ENCODE measurements at places on chromosomes 1 and 21. TPM values are rescaled to one million over a fixed set of nuclear protein-coding genes. Genes with fewer than 3 reads are reported as not detected.
A peak's percentile ranks its signal among the peaks of the same experiment; 100 is the strongest.

The SPATA21 gene
- polyA plus RNA-seq: not detected

The USP48 gene
- 7.8 TPM for polyA plus RNA-seq

The ZFP69B gene
- polyA plus RNA-seq: 0.19 TPM

The SLAMF1 gene
- polyA plus RNA-seq: 0.13 TPM

The A3GALT2 gene
- polyA plus RNA-seq: not detected

The ANKRD45 gene
- polyA plus RNA-seq: not detected

The LCE1C gene
- polyA plus RNA-seq: not detected

DNA sequence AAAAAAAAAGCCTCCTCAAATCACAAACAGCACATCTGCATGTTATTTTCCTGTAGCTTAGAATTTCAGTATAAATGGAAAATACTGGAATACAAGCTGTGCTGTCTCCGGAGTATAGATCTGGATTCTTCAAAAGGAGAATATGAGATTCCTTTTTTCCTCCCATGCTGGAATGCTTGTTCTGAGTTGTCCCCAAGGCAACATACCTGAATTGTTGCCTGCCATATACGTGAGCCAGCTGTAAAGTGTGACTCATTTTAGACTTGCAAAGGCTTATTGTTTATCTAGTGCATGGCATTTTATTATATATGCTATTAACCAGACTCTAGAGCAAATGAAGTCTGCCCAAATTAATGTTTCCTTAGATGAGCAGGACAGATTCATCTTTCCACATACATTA is 95.0 kb upstream of the C1orf105 start:
- DNase-seq: no peak

- no peak for DNase-seq
Observed at GRCh38 chr1:183905508-183906113, 100.7 kb downstream of the RGL1 start.

DNA sequence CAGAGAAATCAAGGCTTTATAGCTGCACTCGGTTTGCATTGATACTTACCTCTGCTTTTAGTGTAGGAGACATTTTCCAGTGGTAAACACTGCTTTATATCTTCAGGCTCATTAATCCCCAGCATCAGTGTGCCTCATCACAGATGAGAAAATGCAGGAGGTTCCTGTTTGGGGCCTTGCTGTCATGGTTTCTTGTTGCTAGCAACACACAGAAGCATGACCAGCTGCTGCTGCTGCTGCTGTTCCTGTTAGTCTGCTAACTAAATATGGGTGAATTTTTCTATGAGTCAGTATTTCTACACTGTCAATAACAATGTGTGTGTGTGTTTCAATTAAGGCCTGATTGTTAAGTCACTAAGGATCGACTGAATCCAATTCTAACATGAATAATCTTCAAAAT is 85.8 kb upstream of the RGS1 start:
- DNase-seq: no peak

DNA sequence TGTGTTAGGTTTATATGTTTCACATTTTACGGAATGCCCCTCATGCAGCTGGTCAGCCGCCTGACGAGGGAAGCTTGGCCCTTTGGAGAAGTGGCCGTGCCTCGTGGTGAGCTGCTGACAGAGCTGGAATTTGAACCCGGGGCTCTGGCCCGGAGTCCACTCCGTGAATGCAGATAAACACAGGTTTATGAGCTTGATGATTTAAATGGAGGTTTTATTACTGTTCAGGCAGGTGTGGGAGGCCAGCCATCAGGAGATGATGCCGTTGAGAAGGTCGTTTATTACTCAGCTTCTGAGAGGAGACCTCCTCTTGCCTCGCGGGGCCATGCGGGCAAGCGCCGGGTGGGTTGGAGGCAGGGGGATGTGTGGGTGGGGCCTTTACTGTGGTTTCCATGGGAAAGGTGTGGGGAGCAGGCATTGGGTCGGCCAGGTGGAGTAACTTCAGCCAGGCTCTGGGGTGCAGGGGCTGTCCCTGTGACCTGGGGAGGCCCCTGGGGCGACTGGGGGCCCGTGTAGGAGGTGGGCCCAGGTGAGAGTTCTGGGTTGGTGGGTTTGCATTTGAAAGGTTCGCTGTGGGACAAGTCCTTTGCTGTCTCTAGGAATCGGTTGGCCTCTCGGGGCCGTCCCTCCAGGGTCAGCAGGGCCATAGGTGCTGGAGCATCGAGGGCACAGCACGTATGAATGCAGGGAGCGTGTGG is 22.0 kb downstream of the PRKCZ start:
- DNase-seq: no peak

DNA sequence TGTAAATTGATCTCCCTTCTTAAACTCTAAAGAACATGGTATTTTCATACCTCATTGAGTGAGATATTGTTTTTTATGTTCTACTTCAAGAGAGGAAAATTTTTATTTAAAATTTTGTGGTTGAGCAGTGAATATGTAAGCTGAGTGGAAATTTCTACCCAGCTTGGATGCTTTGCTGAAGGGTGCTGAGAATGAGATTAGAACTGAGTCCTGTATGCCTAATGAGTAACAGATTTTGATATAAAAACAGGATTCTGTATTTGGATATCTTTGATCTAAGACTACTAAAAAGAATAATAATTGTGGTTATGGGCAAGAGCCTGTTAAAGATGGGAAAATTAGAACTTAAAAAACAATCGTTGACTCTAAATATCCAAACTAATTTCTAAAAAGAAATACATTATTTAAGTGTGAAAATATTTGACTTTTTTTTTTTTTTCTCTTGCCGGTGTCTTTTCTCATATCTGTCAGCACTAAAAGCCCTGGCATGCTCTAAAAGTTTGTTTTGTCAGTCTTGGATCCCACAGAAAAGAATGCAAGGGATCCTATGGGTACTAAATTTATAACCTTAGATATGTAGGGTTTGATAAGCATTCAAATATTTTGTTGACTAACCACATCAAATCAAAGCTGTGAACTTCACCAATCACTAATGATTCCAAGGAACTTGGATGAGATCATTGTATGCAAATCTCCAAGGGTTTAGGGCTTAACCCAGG is 652.3 kb downstream of the PTPRC start:
- no peak for DNase-seq

GRCh38 chr1:151827853-151828252 is 3.7 kb downstream of the RORC start:
- no peak for DNase-seq

DNA sequence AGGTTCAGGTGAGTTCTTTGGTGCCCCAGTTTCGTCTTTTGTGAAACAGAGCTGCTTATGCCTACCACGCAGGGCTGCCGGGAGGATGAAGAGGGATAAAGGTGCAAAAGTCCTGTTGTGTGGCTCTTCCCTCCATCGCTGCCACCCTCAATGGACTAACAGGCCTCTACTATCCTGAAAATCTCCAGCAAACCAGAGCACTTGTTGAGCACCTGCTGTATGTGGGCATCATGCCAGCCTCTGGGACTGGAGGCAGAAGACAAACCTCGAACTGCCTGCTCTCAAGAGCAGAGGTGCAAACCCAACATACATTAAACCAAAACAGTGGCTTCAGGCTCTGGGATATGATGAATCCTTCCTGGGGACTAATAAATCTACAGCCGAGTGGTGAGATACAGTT is 174.1 kb downstream of the ACTL8 start:
- DNase-seq: no peak

DNA sequence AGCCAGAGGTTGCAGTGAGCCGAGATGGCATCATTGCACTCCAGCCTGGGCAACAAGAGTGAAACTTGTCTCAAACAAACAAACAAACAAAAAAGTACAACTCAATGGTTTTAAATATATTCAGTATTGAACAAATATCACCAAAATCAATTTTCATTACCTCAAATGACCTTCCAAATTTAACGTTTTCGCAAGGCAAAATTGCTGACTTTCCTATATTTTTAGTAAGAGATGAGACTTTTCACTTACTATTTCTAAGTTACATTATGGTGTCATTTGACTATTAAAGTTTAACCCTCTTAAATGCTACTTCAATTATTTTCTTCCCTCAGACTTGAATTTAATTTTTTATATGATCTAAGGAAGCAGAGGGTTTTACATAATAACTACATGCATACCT is 23.0 kb upstream of the ABCB10 start:
- no peak for DNase-seq

DNA sequence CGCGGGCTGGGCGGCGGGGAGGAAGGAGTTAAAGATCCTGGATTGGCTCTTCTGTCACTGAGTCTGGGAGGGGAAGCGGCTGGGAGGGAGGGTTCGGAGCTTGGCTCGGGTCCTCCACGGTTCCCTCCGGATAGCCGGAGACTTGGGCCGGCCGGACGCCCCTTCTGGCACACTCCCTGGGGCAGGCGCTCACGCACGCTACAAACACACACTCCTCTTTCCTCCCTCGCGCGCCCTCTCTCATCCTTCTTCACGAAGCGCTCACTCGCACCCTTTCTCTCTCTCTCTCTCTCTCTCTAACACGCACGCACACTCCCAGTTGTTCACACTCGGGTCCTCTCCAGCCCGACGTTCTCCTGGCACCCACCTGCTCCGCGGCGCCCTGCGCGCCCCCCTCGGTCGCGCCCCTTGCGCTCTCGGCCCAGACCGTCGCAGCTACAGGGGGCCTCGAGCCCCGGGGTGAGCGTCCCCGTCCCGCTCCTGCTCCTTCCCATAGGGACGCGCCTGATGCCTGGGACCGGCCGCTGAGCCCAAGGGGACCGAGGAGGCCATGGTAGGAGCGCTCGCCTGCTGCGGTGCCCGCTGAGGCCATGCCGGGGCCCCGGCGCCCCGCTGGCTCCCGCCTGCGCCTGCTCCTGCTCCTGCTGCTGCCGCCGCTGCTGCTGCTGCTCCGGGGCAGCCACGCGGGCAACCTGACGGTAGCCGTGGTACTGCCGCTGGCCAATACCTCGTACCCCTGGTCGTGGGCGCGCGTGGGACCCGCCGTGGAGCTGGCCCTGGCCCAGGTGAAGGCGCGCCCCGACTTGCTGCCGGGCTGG is at the start of gene NPR1:
TSS of gene NPR1 (plus strand) at position 170 of the 818 bp plus-strand sequence. CDS start at position 591, 421 bp downstream.
- DNase-seq: no peak

DNA sequence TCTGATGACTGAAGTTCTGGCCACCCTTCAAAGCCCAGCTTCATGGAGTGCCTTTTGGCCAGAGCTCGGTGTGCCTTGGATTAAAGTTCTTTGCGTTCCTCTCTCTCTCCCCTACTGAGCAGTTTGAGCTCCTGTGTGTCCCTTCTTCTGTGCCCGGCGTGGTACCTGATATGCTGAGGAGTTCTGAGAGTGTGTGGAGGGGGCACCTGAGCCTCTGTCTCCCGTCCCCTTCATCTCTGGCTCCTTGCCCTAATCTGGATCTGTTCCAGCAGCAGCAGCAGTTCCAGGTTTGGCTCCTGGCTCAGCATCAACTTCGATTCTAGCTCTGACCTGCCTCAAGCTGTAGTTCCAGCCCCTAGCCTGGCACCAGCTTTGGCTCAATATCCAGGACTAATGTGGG is 25.1 kb upstream of the MYCL start:
- no peak for DNase-seq

- DNase-seq: peak; percentile 28
Observed at GRCh38 chr1:5914676-5915365, 77.4 kb downstream of the NPHP4 start.

DNA sequence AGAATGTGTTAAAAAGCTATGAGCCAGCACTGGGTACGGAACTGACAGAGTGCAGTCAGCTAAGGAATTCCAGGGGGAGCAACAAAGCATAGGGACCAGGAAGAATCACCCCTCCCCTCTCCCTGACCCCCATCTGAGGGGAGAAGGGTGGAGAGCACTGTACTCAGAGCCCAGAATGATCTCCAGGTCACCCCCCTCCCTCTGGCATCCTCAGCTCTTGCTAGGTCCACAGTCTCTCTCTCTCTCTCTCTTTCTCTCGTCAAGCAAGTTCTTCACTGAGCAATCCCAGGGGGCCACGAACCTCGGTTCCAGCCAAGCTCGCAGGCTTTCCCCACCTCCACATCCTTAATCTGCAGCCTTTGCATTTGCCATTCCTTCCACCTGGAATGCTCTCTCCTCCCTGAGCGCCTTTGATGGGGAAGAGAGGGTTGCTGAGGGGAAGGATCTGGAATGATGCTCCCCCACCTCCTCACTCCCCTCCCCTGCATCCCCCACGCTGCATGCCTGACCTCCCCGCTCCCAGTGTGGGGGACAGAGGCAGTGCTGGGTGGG is 6.7 kb upstream of the WASF2 start:
- DNase-seq: no peak

- no peak for DNase-seq
Observed at GRCh38 chr21:46202592-46203202, 18.4 kb upstream of the SPATC1L start.

GRCh38 chr1:199403531-199404116 is 623.9 kb upstream of the NR5A2 start:
- DNase-seq: no peak

GRCh38 chr21:14572204-14572780 is 26.2 kb upstream of the SAMSN1 start:
- DNase-seq: no peak

DNA sequence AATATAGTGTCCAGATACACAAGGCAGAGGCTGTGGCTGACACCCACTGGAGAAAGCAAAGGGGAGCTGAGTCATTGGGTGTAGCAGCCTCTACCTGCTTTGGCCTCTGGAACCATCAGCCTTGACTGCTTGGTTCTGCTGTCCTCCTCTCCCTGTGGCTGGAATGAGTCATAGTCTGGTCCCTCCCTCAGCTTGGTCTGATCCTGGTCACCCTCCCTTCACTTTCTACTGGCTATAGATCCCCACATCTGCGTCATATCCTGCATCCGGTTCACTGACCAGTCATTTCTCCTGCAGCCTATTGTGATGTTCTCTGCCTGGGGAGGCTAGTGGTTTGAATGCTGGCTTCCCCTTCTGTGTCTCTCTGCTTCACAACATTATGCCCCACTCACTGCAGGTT is 372.8 kb upstream of the DAB1 start:
- no peak for DNase-seq

DNA sequence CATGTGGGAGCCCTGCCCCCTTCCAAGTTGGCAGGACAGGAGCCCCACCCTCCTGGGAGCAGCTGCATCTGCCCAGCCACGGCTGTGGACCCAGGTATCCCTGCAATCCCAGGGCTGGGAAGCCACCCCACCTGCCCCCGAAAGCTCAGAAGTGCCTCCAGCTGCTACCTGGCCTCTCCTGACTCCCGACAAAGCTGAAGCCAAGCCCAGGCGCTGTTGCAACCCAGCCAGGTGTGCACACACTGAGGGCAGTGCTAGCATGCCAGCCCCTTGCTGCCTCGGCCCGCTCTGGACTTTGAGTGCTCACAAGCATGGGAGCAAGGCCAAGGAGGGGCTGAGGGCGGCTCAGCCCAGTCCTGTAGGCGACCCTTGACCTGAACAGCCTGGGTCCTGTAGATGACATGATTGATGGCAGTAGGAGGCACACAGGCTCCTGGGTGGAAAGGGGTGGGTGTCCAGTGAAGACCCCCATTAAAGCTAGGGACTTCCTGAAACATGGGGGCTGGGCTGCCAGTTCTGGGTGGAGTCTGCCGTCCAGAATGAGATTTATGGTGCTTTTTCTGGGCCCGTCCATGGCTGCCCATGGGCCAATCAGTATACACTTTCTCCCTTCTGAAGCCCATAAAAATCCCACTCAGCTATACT is 2.8 kb upstream of the SSU72 start:
- DNase-seq: no peak
